ENCODE measurements at places on chromosomes 4 and X.

DNA sequence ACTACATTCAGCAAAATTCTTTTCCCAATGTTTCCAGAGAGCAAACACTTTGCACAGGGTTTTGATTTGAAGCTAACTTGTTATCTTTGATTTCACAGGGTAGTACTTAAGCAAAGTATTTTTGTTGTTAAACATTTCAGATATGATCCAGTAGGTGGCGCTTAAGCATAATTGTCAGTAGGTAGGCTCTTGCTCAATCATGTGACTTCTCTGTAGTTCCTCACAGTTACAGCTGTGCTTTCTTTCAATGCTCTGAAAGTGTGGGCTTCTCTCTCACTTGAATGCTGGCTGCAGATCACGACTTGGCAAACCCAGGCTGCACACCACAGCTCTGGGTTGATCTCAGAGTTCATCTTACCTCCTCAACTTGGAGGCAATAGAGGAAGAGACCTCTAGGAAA lies 1016.5 kb downstream of the SH3BGRL start:
- H3K27me3 ChIP-seq = no peaks in the 10 kb centered on the region
- no peaks in the 10 kb centered on the region for H3K36me3 ChIP-seq
- no peak overlapping the region for H3K27ac ChIP-seq
- DNase-seq = no peak

GRCh38 chrX:36422368-36422767 lies 502.8 kb downstream of the CFAP47 start:
- no peak overlapping the region for H3K4me3 ChIP-seq
- no peak for DNase-seq
- H3K27ac ChIP-seq = no peak overlapping the region
- H3K36me3 ChIP-seq = no peaks in the 10 kb centered on the region
- no peaks in the 10 kb centered on the region for H3K27me3 ChIP-seq

DNA sequence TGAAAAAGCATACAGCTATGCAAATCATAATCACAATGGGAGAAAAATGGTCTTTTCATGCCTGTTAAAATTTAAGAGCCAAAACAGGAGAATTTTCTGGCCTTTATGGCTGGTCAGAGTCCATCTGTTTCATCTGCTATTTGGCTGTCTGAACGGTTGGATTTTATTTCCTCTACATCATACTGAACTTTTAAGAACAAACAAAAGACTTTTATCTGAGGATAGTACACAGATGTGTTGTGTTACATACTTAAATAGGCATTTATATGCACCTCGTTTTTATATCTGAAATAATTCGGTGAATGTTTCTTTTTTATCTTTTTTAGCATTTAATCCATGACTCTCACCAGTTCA lies 18.0 kb upstream of the WWC2 start:
- no peaks in the 10 kb centered on the region for H3K4me1 ChIP-seq
- DNase-seq = no peak
- no peak overlapping the region for H3K27ac ChIP-seq
- H3K4me3 ChIP-seq = no peak overlapping the region
- no peaks in the 10 kb centered on the region for H3K36me3 ChIP-seq

- no peaks in the 10 kb centered on the region for H3K4me1 ChIP-seq
- H3K27ac ChIP-seq = no peak overlapping the region
- H3K4me3 ChIP-seq = no peak overlapping the region
- H3K36me3 ChIP-seq = no peaks in the 10 kb centered on the region
Measured at GRCh38 chr4:74873545-74874301, 59.2 kb upstream of the PARM1 start.

GRCh38 chr4:67130411-67130810 lies 414.9 kb downstream of the CENPC start:
- no peaks in the 10 kb centered on the region for H3K36me3 ChIP-seq
- H3K27ac ChIP-seq = no peak overlapping the region
- no peaks in the 10 kb centered on the region for H3K4me1 ChIP-seq
- H3K27me3 ChIP-seq = no peaks in the 10 kb centered on the region
- no peak overlapping the region for H3K4me3 ChIP-seq
- no peak for DNase-seq
